ENCODE measurements at places on chromosomes 11 and 22.

- no peak for DNase-seq
These were observed 105.5 kb downstream of the FAT3 start for GRCh38 chr11:92330114-92330513.

- DNase-seq, result no peak
These were observed 69.7 kb downstream of the FANCF start for GRCh38 chr11:22555881-22556280.

DNA sequence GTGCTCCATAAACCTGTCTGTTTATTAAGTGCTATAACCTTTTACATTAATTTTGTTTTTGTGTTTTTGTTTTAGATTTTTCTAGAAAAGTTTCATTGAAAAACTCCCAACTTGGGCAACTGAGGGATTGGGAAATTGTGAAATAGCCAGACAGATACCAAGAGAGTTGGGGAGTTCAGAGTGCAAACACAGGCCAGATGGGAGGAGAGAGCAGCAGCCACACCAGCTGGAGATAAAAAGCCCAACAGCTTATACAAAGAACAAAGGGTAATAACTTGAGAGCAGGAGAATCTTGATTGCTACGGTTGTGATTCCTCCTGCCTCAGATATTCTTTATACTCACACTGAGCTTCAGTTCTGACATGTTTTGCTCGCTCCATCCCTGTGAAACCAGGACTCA is 1642.2 kb downstream of the LRRC4C start:
- DNase-seq, result no peak

- DNase-seq, result no peak
These were observed 126.7 kb upstream of the BLID start for GRCh38 chr11:122242731-122243130.

All from neural progenitor cell (in vitro differentiated cells).